ENCODE measurements at places on chromosomes 2 and 18. TPM values are rescaled to one million over a fixed set of nuclear protein-coding genes. Genes with fewer than 3 reads are reported as not detected.

The LYPD1 gene
- not detected for total RNA-seq

The HOXD11 gene
- total RNA-seq = not detected

The WNT6 gene
- total RNA-seq = 2.3 TPM

The MERTK gene
- total RNA-seq = 4.1 TPM

All from lower leg skin (tissue), 4 donors.